Stimulated activated naive B cell treated with anti-CD40 and anti-IgM and Interleukin-4, amounts not matched to agents 10 μg/mL and 1 μg/mL and 100 μg/mL, for 72 hours (primary cell): ENCODE measurements at places on chromosomes 3 and 15.
A peak's percentile ranks its signal among the peaks of the same experiment; 100 is the strongest.

DNA sequence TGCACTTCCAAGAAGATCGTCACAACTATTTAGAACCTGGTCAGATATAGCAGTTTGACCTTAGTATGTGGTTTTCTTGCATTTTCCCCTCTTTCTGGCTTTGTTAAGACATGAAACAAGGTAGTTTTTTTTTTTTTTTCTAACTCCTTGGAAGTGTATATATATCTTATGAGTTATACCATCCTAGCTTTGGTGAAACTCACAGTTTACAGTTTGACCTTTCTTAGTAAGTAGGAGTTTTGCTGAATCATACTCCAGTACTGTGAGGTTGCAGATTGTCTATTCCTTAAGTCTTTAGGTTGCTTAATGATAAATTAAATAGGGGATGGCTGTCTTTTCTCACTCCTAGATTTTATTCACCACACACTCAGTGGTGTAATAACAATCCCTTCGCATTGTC lies 325.0 kb downstream of the RBMS3 start:
- no peak for DNase-seq

- DNase-seq = no peak
Observed at GRCh38 chr15:33234020-33234461, 39.5 kb upstream of the FMN1 start.

DNA sequence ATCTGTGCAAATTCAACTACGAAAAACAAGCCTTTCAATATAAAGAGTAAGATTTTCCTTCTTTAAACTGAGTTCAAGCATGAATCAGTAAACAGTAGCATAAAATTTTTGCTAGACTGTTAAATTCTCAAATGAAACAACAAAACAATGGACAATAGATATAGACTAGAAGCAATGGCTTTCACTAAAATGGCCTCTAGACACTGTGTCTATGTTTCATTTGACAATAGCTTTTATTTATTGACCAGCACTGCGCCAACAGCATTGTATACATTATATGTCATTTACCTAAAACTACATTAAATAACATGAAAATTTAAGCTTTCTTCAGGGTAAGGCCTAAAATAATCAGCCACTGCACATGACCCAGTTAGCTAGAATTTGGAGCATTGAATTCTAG lies 148.5 kb downstream of the DUT start:
- DNase-seq = no peak

GRCh38 chr3:118936811-118937210 lies 97.8 kb downstream of the IGSF11 start:
- DNase-seq = no peak

GRCh38 chr3:104133630-104134029 lies 1233.1 kb upstream of the ALCAM start:
- DNase-seq = no peak

- DNase-seq = peak; percentile 4
Observed at GRCh38 chr3:42376344-42376798, 34.0 kb downstream of the LYZL4 start.

- DNase-seq = no peak
Observed at GRCh38 chr15:74402337-74402841, 31.4 kb downstream of the SEMA7A start.

GRCh38 chr3:122395582-122395981 lies 11.6 kb downstream of the FAM162A start:
- no peak for DNase-seq

- DNase-seq = no peak
Observed at GRCh38 chr3:23576379-23576959, 229.3 kb upstream of the UBE2E1 start.

GRCh38 chr15:32682977-32683630 lies 34.7 kb upstream of the GREM1 start:
- DNase-seq = no peak

- DNase-seq = no peak
Observed at GRCh38 chr15:40097968-40098476, 10.7 kb downstream of the BMF start.

DNA sequence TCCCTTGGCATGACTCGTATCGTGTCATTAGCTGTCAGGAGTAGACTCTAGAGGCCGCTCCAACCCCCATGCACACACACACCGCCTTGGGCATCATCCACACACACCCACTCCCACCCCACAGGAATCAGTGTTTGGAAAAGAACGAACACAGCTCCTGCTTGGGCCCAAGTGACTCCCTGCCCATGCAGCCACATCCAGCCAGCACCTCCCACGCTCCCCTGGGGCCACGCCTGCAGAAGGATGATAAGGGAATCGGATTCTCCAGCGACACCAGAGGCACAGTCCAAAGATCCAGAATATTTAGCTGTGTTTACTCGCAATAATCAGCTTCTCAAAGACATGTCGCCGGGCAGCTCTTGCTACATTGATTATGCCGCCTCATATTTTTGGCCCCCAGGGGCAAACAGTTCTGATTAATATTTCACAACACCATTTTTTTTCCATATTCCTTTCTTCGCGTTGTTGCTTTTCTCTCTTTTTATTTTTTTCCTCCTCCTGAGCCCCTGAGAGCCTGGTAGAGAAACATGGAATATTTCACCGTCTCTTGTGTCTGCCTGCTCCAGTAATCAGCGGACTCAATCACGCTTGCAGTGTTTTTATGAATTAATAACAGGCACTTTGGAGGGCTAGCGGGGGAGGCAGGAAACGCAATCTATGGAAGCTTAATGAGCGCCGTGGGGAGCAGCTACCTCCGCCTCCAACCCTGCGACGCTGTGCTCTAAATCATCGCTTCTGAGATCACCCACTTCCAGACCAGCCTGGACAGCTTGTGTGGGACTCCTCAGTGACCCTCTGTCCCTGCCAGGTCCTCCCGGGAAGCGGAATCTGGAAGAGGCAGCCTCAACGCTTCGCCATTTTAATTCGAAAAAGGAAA lies 221.4 kb downstream of the TLE3 start:
- DNase-seq = no peak

GRCh38 chr3:177770383-177771230 lies 573.3 kb upstream of the TBL1XR1 start:
- DNase-seq = no peak

DNA sequence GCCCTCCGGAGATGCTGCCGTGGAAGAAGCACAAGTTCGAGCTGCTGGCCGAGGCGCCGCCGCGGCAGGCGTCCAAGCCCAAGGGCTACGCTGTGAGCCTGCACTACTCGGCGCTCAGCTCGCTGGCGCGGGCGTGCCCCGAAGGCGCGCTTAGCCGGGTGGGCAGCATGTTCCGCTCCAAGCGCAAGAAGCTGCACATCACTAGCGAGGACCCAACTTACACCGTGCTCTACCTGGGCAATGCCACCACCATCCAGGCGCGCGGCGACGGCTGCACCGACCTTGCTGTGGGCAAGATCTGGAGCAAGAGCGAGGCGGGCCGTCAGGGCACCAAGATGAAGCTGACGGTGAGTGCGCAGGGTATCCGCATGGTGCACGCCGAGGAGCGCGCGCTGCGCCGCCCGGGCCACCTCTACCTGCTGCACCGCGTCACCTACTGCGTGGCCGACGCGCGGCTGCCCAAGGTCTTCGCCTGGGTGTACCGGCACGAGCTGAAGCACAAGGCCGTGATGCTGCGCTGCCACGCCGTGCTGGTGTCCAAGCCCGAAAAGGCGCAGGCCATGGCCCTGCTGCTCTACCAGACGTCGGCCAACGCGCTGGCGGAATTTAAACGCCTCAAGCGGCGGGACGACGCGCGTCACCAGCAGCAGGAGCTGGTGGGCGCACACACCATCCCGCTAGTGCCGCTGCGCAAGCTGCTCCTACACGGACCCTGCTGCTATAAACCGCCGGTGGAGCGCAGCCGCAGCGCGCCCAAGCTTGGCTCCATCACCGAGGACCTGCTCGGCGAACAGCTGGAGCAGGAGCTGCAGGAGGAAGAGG lies 1.3 kb downstream of the FAM43A start:
- DNase-seq = peak; percentile 23
